ENCODE measurements at places on chromosomes 7 and 10.

DNA sequence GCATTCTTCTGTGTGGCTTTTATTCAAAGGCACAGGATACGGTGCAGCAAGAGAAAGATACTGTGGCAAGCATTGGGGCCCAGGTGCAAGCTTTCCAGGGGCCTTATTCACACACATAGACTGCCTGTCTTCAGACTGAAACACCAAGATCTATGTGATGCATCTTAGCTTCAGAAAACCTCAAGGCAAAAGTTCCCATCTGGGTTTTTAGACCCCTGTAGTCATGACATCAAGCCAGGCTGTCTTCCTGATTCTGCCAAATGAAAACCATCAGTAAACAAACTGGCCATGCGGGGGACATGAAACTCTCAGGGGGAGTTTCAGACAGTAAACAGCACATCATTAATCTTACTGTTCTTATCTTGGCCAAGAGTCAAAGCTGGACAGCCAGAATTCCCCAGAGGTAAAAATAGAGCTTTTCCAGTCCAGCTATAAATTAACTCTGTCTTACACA, 9.8 kb downstream of the AGBL3 start:
- no peak for DNase-seq

DNA sequence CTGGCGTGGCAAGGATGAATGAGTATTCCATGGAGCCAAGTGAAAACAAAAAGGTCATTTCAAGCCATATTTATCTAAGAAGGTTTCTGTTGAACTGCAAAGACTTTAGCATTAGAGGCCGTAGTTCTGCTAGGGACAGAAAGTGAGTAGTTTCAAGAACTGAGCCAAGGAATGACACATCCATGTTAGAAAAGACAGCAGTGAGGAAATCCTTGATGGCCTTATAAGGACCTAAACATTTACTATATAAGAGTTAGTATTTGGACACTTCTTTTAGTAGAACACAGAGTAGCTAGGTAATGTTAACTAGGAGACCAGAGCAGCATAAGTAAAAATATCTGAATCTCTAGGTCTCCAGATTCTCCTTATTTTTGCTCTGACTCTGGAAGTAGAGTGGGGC, 329.8 kb upstream of the SEMA3D start:
- no peak for DNase-seq

DNA sequence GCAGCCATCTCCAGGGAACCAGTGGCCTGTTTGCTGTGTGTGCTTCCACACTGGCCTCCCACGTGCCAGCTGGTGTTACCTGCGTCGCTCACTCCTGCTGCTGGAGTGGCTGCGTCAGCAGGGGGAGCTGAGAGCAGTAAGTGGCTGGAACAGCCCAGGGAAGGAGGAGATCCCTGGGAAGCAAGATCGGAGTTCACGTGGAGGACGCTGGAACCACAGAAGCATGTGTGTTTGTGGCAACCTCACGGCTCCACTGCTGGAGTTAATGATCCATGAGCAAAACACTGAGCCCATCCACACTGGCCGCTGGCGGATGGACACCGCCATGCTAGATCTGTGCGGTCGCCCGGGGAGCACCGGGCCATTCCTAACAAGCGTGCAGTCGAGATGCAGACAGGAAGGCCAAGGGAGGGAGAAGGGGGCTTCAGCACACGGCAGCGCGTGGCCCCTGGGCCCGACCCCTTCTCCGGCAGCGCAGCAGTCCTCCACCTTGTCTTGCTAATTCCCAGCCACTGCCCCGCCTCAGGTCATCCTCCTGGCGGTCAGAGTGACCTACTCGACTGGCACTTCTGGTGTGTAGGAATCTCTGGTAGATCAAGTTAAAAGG, 68.5 kb upstream of the EEPD1 start:
- DNase-seq = no peak

DNA sequence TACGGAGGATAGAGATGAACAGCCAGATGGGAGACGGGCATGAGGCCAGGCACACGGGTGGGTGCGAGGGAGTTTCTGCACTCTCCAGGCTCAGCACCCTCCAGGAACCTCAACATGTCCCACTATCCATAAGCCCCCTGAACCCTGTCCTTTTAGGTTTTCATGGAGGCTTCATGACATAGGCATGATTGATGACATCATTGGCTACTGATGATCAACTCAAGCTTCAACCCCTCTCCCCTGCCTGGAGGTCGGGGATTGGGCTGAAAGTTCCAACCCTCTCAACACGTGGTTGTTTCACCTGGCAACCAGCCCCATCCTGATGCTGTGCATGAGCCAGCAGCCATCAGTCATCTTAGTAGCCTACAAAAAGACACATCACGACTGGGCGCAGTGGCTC, 360.7 kb upstream of the AUTS2 start:
- DNase-seq = no peak

- no peak for DNase-seq
These were observed 15.6 kb downstream of the LYZL1 start for GRCh38 chr10:29304264-29304994.

DNA sequence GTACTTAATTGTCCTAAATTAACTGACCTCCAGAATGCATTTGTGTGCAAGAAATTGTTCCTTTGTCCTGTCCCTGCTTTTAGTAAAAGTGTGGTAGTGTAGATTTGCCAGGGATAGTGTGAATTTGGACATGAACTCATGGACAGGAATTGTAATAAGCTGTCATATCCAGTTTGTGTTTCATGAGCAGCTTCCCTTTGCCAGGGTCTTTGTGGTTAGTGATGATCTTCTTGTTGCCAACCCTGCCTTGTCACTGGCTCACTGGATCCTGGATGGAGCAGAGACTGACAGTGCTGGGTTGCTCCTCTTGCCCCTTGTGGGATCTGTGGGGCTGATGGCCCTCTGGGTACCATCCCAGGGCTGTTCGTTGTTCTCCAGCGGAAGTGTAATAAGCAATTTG, 110.1 kb downstream of the CCNY start:
- DNase-seq = no peak

DNA sequence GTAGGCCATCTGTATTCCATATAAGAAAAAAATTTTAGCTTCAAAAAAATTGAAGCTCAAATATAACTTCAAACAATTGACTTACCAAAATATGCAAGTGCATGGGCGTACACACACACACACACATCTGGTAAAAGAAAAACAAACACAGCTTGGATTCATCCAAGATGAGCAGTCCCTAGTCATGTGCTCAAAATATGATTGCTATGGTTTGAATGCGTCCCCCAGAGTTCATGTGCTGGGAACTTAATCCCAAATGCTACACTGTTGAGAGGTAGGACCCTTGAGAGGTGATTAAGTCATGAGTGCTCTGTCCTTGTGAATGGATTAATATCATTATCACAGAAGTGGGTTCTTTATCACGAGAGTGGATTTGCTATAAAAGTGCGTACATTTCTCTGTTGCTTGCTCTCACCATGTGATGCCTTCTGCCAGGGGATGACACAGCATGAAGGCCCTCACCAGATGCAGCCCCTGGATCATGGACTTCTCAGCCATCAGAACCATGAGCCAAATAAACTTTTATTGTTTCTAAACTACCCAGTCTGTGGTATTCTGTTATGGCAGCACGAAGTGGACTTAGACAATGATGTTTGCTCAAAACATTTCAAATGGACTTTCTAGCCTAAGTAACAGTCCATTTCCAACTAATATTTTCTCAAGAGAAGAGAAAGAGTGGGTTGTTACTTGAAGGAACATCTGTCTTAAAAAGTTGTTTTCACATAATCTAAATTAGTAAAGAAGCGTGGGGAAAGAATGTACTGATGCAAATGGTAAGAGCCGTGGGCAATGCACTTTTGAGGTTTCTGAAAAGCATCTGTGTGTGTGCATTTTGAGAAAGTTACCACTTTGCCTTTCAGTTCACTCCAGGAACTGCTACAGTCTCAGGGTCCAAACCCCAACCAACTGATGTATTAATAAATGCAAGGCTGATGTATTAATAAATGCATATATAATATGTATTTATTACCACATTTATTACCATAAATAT, 15.1 kb upstream of the SVIL start:
- no peak for DNase-seq

DNA sequence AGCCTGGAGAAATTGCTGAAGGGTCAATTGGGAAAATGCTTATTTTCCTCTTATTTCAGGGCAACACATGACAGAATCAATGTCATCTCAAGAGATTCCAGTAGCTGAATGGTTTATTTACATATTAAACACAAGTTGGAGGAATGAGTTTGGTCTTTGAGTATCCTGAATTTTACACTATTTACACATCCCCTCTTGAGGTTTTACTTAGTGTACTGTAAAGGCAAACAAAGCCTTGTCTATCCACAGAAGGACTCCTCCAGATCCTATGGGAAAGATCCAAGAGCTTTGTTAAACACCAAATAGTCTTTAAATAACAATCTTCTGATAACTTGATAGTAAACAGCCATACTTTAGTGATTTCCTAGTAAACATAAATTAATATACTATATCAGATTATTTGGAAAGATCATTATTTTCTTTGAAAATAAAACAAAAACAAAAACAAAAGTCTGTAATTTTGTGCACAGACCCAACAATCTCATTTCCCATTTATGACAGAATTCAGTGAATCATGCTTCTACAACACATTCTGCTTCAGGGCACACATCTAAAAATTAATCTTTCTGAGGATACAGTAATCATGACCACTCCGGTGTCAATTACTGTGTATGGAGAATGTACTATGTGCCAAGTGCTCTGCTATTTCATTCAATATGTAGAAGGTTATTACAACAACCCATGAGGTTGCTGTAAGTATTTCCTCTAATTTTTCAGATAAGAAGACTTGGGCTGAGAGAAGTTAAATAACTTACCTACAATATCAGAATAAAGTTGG, 575.0 kb upstream of the LRRTM3 start:
- DNase-seq = no peak

GRCh38 chr7:73702226-73702625, 17.2 kb downstream of the STX1A start:
- DNase-seq = no peak

DNA sequence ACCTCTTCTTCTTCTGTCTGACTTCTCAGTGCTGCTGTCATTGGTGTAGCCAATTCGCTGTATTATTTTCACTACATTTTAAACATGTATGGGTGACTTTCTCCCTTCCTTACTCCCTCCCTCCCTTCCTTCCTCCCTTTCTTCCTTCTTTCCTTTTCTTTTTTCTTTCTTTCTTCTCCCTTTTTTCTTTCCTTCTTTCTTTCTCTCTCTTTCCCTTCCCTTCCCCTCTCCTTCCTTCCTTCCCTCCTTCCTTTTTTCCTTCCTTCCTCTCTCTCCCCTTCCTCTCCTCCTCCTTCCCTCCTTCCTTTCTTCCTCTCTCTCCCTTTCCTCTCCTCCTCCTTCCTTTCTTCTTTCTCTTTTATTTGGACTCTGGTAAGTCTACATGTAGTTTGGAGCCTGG, 240.8 kb downstream of the GATA3 start:
- DNase-seq = no peak

- DNase-seq = no peak
These were observed 15.0 kb downstream of the CYP51A1 start for GRCh38 chr7:92119213-92119759.

- no peak for DNase-seq
These were observed 173.8 kb downstream of the TRIL start for GRCh38 chr7:28784171-28784902.

DNA sequence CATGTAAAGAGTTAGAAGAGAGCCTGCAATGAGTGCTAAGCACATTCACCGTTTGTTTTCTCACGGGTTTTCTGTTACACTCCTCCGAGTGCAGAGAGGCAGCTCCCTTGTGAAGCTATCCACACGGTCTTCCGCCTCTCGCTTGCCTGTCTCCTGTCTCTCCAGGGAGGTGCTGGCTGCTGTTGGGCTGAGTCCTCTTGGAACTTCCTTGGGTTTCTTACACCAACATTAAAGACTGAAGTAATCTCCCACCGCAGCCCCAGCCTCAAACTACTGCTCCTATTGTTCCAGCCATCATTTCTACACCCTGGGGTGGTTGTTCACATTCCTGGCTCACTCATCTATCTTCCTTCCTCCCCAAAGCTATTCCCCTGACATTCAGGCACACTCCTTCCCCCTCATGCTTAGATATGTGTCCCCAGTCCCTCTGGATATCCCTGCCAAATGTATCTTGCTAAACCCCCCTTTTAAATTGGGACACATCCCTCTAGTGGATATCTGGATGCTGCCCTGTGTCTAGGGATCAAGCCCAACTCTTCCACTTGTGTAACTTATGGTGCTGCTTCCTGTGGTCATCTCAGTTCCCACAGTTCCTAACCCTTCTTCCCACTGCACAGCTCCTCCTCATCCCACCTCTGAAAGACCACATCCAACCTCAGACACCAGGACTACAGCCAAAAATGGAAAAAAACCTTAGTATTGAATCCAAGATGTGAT, 14.1 kb downstream of the ESYT2 start:
- DNase-seq = no peak
